Psoas muscle (tissue), 8 donors: ENCODE measurements at places on chromosomes 11 and 22. TPM values are rescaled to one million over a fixed set of nuclear protein-coding genes. Genes with fewer than 3 reads are reported as not detected.

DNA sequence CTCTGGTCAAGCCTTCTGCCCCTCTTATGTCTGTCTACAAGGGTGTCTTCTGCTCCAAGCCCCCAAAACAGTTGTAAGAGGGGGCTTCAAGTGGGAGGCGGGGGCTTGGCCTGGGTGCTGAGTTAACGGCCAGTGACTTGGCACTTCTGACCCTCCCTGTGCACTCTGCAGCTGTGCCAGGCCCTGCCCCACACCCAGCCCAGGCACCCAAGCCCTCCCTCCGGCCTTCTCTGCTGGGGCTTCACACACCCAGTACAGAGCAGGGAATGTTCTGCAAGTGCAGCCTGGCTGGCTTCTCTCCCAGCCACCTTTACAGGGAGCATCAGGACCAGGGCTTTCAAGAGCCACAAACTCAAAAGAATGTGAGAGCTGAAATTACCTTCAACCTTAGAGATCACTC, 3.8 kb downstream of the TMEM121B start:
- no peaks in the 10 kb centered on the region for H3K36me3 ChIP-seq
- no peak overlapping the region for H3K27ac ChIP-seq

GRCh38 chr11:100675115-100675650, 11.9 kb upstream of the ARHGAP42 start:
- H3K27me3 ChIP-seq = no peaks in the 10 kb centered on the region
- H3K4me1 ChIP-seq = no peaks in the 10 kb centered on the region
- DNase-seq = no peak
- no peak overlapping the region for H3K27ac ChIP-seq

- H3K4me3 ChIP-seq = no peak overlapping the region
- DNase-seq = no peak
- H3K27me3 ChIP-seq = peaks cover 9% of the 10 kb centered on the region
- H3K4me1 ChIP-seq = no peaks in the 10 kb centered on the region
- H3K36me3 ChIP-seq = no peaks in the 10 kb centered on the region
- H3K27ac ChIP-seq = no peak overlapping the region
Observed at GRCh38 chr22:43393132-43393843, 18.5 kb upstream of the MPPED1 start.

GRCh38 chr11:120197977-120198376, 12.9 kb upstream of the OAF start:
- no peak for DNase-seq
- H3K4me3 ChIP-seq = no peak overlapping the region
- H3K27ac ChIP-seq = no peak overlapping the region
- H3K27me3 ChIP-seq = no peaks in the 10 kb centered on the region

DNA sequence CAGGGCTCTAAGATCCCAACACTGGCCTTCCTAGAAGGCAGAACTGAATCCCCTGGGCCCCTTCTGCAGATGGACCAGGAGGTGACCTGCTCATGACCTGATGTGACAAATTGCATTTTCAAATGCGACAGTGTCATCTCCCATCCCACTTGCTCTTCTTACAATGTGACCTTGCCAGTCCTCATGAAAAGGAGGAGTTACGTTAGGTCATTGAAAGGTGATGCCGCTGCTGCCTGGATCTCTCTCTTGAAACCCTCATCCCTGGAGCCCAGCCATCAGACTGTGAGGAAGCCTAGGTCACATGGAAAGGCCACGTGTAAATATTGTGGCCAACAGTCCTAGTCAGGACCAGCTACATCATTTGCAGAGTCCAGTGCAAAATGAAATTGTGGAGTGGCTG, 5.7 kb upstream of the C1QTNF4 start:
- no peaks in the 10 kb centered on the region for H3K27me3 ChIP-seq
- H3K36me3 ChIP-seq = peaks cover 4% of the 10 kb centered on the region
- no peak overlapping the region for H3K27ac ChIP-seq
- DNase-seq = no peak

DNA sequence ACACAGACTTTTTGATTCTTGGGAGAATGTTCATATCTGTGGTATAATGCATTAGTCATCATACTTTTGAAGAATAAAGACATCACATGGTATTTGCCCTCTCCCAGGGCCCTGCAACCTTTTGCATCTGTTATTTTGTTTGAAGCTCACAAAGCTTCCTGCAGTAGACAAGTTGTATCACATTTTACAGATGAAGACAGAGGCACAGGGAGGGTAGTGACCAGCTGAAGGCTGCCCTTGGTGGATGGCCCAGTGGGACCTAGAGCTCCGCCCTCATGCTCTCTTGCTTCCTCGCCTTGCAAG, 66.4 kb downstream of the UBASH3B start:
- H3K36me3 ChIP-seq = no peaks in the 10 kb centered on the region
- H3K27ac ChIP-seq = no peak overlapping the region
- H3K4me1 ChIP-seq = no peaks in the 10 kb centered on the region
- no peak for DNase-seq
- no peaks in the 10 kb centered on the region for H3K27me3 ChIP-seq

DNA sequence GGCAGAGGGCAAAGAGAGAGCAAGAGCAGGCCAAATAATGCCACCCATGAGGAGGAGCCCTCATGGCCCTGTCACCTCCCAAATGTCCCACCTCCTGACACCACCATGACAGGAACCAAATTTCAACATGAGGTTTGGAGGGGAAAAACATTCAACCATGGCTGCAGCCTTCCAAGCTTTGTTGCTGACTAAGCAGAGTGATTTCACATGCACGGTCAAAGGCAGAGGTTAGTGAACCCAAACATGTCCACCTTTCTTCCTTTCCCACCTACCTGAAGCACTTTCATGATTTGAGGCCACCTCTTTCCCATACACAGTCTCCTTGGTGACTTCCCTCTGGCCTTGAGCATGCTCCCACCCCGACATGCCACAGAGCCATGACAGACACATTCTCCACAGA, 89.7 kb downstream of the C11orf91 start:
- DNase-seq = no peak
- no peaks in the 10 kb centered on the region for H3K36me3 ChIP-seq
- H3K4me3 ChIP-seq = no peak overlapping the region
- no peaks in the 10 kb centered on the region for H3K4me1 ChIP-seq
- no peak overlapping the region for H3K27ac ChIP-seq
- no peaks in the 10 kb centered on the region for H3K27me3 ChIP-seq

DNA sequence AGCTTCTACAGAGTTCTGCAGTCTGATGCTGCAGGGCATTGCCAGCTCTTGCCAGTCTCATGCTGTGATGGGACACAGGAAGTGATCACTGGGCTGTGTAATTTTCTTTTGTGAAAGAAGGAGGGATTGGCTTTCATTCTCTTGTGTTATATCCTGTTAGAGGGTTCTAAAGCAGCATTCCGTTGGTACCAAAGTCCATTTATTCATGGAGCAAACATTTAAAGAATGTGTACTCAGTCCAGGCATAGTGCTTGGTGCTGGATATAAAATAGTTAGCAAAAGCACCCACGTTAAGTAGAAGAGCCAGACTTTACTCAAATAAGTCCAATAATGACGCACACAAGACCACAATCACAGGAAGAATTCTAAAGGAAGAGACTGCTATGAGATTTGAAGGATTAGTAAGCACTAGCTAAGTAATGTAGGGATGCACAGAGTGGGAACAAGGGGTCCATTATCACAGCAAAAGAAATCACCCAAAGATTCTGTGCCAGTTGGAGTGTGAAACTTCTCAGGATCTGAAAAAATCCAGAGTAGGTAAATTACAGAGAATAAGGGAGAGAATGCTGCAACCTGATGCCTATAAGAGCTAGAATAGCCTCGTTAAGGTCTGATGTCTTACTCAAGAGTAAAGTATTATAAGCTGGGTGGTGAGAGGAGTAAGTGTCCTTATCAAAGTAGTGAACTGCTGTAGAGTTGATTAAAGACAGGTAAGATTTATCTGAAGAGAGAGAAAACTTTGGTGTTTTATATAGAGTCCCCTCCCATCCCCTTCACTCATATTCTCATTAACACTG, 728.3 kb downstream of the METTL15 start:
- no peaks in the 10 kb centered on the region for H3K36me3 ChIP-seq
- no peak for DNase-seq
- H3K27me3 ChIP-seq = no peaks in the 10 kb centered on the region
- H3K4me3 ChIP-seq = no peak overlapping the region
- no peak overlapping the region for H3K27ac ChIP-seq
- no peaks in the 10 kb centered on the region for H3K4me1 ChIP-seq

Gene HEPN1
- total RNA-seq = not detected

Gene CD6
- 0.43 TPM for total RNA-seq

- no peaks in the 10 kb centered on the region for H3K27me3 ChIP-seq
- peak; percentile 25 for DNase-seq
- H3K4me1 ChIP-seq = peaks cover 20% of the 10 kb centered on the region
- peak overlapping the region; percentile 45 for H3K4me3 ChIP-seq
- H3K27ac ChIP-seq = peak overlapping the region; percentile 72
Observed at GRCh38 chr11:69297787-69298266, 3.9 kb downstream of the MYEOV start.

DNA sequence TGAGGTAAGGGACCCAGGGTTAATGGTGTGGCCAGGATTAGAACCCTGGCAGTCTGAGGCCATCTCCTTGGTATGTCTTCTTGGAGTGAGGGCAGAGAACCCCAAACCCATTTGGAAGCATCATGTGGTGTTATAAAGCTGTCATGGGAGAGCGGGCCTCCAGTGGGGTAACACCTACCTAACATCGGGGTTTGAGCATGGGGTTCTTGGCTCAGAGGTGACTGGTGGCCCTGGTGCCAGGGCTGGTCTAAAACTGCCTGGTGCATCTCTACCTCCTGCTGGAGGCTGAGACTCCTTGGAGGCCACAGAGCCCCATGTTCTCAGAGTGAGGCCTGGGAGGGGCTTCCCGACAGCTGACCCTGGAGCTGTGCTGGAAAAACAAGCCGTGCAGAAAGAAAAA, 4.5 kb downstream of the PRDM11 start:
- no peak overlapping the region for H3K27ac ChIP-seq
- H3K4me1 ChIP-seq = peaks cover 9% of the 10 kb centered on the region
- H3K36me3 ChIP-seq = no peaks in the 10 kb centered on the region
- H3K27me3 ChIP-seq = no peaks in the 10 kb centered on the region

- H3K27ac ChIP-seq = no peak overlapping the region
- peaks cover 4% of the 10 kb centered on the region for H3K4me1 ChIP-seq
- H3K27me3 ChIP-seq = no peaks in the 10 kb centered on the region
- no peak overlapping the region for H3K4me3 ChIP-seq
Observed at GRCh38 chr11:767238-767637, 10.0 kb downstream of the GATD1 start.

GRCh38 chr22:45895436-45896152, 81.4 kb downstream of the WNT7B start:
- no peaks in the 10 kb centered on the region for H3K27me3 ChIP-seq
- no peaks in the 10 kb centered on the region for H3K4me1 ChIP-seq
- no peaks in the 10 kb centered on the region for H3K36me3 ChIP-seq
- H3K27ac ChIP-seq = no peak overlapping the region
- no peak overlapping the region for H3K4me3 ChIP-seq

DNA sequence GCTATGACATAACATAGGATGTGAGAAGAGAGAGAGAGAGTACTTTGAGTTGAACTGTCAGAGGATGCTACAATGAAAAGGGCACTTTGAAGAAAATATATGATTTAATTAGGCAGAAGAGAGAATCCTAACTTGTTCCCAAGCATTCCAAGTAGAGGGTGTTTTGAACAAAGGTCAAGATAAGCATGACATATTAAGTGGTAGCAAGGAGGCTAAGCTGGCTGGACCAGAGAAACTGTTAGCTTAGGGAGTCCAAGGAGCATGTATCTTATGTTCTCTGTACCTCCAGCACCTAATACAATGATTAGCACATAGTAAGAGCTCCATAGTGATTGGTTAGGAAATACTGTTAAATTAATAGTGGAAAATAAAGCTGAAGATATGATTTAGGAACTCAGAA, 479.6 kb downstream of the TMEM135 start:
- no peak for DNase-seq
- no peak overlapping the region for H3K27ac ChIP-seq
- no peaks in the 10 kb centered on the region for H3K36me3 ChIP-seq

Gene TYR
- not detected for total RNA-seq

DNA sequence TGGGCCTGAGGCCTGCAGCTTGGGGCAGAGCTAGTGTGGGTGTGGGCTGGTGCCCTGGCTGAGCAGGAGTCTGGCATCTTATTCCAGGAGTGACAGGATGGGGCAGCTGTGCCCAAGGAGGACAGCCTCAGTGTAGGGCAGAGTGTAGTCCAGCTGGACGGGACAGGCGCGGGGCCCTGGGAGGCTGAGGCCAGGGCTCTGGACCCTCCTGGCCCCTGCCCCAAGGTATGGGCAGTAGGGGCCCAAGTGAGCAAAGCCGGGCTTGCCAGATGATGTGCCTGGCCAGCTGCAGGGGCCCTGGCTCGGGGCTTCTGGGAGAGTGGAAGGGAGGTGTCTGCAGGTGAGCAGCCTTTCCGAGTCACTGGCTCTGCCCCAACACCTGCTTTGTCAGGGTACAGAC, 1190.9 kb downstream of the BRD1 start:
- H3K27me3 ChIP-seq = no peaks in the 10 kb centered on the region
- H3K4me3 ChIP-seq = no peak overlapping the region
- no peaks in the 10 kb centered on the region for H3K36me3 ChIP-seq

DNA sequence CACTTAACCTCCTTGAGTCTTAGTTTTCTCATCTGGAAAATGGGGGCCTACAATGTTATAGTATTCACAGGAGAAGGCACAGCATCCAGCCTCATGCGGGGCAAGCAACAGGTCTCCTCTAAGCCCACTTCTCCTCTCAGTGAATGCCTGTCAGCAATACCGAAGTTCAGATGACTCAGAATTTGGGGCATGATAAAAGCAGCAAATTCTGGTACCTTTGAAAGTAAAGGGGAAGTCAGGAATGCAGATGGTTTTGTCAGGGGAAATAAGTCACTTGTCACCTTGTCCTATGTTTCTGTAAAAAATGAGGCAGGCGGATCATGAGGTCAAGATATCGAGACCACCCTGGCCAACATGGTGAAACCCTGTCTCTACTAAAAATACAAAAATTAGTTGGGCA, 350.2 kb downstream of the LARGE1 start:
- no peaks in the 10 kb centered on the region for H3K36me3 ChIP-seq
- no peaks in the 10 kb centered on the region for H3K27me3 ChIP-seq
- no peak overlapping the region for H3K27ac ChIP-seq
- no peak overlapping the region for H3K4me3 ChIP-seq
- no peak for DNase-seq

DNA sequence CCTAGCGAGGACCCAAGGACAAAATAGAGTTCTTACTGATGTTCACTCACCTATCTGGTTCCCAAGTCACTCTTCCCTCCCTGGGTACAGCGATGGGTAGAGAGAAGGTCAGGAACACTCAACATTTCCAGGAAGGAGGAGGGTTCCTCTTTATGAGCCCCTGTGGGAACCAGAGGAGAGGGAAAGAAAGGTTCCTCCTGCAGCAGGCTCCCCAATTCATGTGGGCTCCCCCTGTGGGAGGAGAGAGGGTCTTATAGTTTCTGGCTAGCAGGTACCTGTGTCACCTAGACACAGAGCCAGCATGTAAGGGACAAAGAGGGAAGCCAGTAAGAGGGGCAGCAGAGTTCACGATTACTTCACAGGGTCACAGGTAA, 93.5 kb downstream of the DBX1 start:
- no peak for DNase-seq
- H3K27me3 ChIP-seq = no peaks in the 10 kb centered on the region
- H3K27ac ChIP-seq = no peak overlapping the region
- H3K4me3 ChIP-seq = no peak overlapping the region

Gene FJX1
- 0.75 TPM for total RNA-seq

Gene MOGAT2
- not detected for total RNA-seq

Gene SLC22A6
- not detected for total RNA-seq
